ENCODE measurements at places on chromosomes 12 and 14. TPM values are rescaled to one million over a fixed set of nuclear protein-coding genes. Genes with fewer than 3 reads are reported as not detected.

GRCh38 chr12:111276146-111276545, 92.7 kb downstream of the PHETA1 start:
- no peak for DNase-seq

- no peak for DNase-seq
Measured at GRCh38 chr12:68839183-68840147, 31.5 kb downstream of the MDM2 start.

GRCh38 chr12:75725521-75726111, 214.2 kb upstream of the KRR1 start:
- DNase-seq = no peak

- no peak for DNase-seq
Measured at GRCh38 chr12:28248555-28249145, 58.4 kb downstream of the CCDC91 start.

DNA sequence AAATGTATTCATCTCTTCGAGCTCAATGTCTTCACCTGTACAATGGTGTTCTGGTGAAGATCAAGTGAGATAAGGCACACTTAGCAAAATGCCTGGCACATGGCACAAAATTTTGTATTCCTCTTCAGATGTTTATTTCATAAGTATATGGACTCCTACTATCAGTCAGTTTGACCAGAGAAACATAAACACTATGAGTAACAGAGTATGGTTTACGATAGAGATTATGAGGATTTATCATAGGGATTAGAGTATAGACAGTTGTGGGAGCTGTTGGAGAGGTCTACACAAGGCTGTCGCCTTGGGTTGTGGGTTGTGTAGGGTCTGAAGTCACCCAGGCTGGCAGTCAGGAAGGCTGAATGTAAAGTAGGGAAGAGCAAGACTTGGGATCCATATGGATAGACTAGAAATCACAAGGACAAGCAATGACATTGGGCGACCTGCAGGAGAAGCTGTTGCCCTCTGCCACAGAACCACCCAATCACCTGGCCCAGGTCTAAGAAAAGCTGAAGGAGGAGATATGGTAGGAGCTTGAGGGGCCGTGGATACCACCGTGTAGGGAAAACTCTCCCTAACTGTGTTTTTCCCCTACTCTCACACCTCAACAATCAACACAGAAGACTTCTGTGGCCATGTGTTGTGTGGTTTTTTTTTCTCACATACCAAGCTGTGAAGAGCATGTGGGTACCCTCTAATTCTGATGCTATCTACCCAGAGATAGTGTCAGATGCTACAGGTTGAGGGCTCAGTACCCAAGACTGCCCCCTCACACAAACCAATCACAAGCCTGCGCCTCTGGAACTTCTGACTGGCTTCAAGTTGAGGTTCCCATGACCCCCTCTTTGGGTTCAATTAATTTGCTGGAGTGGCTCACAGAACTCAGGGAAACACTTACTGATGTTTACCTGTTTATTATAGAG, 27.2 kb upstream of the RESF1 start:
- DNase-seq = no peak

TRMT61A gene
- total RNA-seq = 11.3 TPM

SDS gene
- 12.0 TPM for total RNA-seq

CYP27B1 gene
- total RNA-seq = 0.48 TPM

All from breast epithelium (tissue), 4 donors.